Suppressor macrophage treated with lipopolysaccharide for 1 hour (primary cell): ENCODE measurements at places on chromosomes 11 and 22.

GRCh38 chr11:78630561-78631303 lies 56.1 kb upstream of the NARS2 start:
- no peak for DNase-seq

- DNase-seq, result no peak
These were observed 38.0 kb downstream of the ETS1 start for GRCh38 chr11:128549256-128549944.

DNA sequence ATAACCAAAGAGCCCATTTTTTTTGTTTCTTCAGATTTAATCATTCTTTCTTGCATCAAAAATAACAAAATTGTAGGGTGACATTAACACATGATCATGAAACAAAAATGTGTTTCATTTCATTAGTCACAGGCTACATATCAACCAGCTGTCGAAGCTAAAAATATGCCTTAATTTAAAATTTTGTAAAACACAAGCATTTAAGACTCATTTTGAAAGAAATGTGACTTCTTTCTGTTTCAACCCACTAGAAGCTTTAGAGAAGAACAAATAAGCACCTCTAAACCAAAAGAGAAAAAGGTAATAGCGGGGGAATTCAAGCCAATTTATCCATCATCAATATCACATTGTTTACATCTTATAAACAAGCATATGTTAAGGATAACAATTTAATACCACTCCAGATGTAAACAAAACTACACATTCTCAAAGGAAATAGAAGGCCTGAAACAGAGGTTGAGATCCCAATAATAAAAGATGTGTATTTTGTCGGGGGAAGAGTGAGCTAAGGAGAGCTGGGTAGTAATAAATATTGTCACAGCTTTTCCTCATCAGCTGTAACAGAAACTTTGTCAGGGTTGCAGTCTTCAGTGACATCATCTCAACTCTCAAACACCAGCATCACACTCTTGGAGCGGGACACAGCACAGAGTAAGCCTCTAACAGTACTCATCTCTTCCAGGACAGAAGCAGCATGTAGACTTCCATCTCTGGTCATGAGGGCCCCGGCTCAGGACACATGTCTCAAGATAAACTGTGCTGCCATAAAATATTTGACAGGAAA lies 42.0 kb downstream of the ALG9 start:
- no peak for DNase-seq

DNA sequence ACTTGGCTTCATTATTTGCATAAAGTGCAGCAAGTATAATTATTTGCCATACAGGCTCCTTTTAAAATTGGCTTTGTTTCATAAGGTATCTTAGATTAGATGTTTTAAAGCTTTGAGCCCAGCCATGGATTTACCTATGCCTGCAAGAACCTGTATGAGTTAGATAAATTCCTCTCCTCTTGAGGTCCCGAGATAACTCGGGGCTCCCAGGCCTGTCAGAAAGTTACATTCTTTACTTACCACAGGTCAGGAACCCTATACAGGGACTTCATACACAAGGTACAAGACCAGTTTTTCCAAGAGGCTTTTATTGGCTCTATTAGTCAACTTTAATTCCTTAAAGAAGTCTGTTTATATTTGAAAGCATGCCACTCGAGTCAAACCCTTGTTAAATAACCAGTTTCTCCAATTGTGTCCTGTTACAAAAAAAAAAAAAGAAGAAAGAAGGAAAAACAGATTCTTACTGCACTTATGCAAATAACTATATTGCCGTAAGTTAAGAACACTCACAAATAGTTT lies 2.3 kb upstream of the C1QTNF6 start:
- no peak for DNase-seq

- DNase-seq, result no peak
These were observed 87.7 kb upstream of the BARX2 start for GRCh38 chr11:129287920-129288319.

DNA sequence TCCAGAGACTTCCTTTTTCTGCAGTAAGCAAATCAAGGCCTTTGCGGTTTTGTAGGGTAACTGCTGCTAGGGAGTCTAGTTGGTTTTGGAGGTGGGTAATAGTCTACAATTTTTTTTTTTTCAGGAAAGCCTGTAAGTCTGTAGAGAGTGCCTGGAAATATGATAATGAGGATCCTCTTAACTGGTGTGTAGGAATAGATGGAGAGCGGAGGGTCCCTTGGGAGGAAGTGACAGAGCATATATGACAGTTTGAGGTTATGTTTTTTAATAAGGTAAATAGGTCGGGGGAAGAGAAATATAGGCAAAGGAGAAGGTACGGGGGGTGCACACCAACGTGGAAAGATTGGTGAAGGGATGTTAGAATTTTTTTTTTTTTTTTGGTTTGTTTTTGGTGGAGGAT lies 25.9 kb downstream of the ZNF195 start:
- DNase-seq, result no peak

- no peak for DNase-seq
These were observed 352.2 kb downstream of the METTL15 start for GRCh38 chr11:28460348-28460747.

GRCh38 chr11:30216534-30216933 lies 14.3 kb upstream of the FSHB start:
- DNase-seq, result no peak

DNA sequence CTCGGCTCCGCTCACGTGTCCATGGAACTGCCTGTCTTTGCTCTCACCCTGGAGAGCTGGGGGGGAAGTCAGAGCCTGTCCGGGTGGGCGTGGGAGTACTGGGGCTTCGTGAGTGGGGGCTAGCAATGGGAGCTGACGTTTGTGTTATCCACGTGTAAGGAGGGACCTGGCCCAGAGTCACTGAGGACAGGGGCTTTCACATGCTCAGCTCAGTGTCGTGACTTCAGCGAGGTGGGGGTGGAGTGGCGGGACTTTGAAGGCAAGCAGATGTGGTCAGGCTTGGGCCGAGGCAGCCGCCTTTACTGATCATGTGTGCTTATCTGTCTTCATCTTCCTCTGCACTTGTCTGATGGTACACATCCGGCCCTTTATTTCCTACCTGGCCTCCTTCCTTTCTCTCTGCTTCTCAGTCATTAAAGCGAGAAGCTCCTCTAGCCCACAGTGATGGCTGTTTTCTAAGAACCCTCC lies 113.1 kb upstream of the NNMT start:
- DNase-seq, result no peak

DNA sequence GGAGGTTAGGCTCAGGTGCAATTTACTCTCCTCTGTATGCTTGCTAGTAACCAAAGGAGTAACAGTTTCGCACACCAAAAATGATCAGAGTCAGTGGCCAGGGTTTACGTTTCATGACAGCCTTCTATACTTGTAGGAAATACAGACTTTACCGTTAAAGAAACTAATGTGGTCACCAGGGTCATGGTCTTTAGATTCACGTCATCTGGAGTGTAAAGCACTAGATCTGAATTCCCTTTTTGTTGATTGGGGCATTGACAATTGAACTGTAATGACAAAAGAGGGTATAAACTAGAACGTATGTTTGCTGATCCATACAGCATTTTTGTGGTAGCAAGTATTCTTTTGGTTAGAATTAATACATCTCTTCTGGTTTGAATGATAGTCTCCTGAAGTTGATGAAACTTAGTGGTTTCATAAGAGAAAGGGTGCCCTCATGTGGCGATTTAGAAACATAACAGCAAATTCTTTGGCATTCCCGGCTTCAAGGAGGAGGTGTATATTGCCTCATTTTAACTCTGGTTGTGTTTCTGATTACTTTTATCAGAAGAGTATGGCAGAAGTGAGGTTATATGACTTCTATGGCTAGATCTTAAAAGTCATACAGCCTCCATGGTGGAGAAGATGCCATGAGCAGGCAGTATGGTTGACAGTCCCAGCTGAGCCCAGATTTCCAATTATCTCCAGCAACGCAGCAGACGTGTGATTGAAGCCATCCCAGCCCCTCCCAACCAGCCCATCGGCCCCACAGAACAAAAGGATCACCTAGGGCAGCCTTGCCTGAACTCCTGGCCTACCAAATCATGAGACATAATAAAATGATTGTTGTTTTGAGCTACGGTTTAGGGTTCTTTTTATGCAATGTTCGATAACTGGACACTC lies 35.1 kb downstream of the MMP7 start:
- peak; percentile 79 for DNase-seq

DNA sequence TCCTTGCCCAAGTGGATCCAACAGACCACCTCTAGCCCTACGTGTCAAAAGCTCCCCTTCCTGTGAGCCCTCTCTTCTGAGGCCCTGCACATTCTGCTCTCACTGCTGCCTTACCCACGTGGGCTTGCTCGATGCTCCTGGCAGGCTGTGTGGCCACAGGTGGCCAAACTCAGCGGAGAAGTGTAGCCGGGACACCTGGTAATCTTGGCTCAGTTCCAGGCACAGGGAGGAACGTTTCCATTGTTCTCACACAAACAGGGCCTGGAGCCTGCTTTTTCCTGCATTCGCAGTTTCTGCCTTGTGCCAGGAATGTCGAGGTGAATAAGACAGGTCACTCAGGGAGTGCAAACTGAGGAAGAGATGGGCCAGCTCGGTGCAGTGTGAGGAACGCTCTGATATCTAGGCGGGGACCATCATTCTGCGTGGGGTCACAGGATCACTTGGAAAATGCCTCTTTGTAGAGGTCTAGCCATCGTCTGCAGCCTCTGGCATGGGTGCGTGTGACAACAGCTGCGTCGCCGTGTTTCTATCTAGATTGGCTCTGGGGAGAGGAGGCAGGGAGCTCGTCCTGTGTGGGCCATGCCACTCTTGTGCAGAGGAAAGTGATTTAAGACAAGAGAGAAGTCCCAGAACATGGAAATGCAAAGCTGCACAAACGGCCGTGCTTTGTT lies 127.6 kb upstream of the PARVA start:
- no peak for DNase-seq

DNA sequence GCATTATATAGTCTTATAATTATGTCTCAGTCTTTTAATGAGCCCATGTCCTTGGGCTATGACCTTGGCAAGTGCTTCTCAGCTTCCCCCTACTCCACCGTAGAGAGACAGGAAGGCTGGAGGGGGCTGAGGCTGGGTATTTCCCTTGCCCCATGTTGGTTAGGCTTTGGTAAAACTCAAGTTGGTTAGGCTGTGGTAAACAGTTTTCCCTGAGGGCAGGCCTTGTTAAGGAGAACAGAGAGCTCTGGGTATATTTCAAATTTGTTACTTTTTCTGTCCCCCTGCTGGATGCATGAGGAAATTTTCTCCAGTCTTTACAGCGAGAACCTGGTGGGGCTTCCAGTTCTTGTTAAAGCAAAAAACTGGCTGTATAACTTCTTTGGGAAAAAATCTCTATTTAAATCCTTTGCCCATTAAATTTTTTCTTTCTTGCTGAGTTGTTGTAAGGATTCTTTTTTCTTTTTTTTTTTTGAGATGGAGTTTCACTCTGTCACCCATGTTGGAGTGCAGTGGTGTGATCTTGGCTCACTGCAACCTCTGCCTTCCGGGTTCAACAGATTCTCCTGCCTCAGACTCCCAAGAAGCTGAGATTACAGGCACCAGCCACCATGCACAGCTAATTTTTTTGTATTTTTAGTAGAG lies 12.2 kb upstream of the DCHS1 start:
- peak; percentile 38 for DNase-seq

- DNase-seq, result no peak
These were observed 18.4 kb downstream of the OSBPL5 start for GRCh38 chr11:3146612-3147256.

- DNase-seq, result no peak
These were observed 142.3 kb downstream of the ELP4 start for GRCh38 chr11:31651822-31652221.

DNA sequence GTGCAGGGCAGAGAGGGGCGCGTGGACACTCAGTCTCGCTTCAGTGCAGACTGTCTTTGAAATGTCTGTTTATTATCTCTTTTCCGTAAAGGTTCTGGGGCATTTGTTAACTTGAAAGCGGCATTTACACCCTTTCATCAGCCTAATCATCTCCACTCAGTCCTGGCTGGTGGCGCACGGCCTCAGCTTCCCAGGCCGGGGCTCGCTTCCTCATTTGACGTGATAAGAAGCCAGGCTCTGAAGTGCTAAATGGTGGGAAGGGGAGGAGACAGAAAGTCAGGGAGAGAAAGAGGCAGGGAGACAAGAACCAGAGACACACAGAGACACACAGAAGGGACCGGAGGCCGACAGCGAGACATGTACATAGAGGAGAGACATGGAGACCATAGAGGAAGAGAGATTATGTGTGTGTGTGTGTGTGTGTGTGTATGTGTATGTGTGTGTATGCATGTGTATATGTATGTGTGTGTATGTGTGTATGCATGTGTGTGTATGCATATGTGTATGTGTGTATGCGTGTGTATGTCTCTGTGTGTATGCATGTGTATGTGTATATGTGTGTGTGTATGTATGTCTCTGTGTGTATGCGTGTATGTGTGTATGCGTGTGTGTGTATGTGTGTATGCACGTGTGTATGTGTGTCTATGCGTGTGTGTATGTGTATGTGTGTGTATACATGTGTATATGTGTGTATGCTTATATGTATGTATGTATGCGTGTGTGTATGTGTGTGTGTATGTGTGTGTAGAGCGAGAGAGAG lies 101.5 kb downstream of the ST3GAL4 start:
- DNase-seq, result no peak

GRCh38 chr22:28299309-28299708 lies 380.3 kb upstream of the PITPNB start:
- DNase-seq, result no peak

- DNase-seq, result no peak
These were observed 1332.5 kb downstream of the BRD1 start for GRCh38 chr22:48494968-48495750.

GRCh38 chr22:32311551-32312071 lies 46.1 kb upstream of the RFPL3 start:
- no peak for DNase-seq

DNA sequence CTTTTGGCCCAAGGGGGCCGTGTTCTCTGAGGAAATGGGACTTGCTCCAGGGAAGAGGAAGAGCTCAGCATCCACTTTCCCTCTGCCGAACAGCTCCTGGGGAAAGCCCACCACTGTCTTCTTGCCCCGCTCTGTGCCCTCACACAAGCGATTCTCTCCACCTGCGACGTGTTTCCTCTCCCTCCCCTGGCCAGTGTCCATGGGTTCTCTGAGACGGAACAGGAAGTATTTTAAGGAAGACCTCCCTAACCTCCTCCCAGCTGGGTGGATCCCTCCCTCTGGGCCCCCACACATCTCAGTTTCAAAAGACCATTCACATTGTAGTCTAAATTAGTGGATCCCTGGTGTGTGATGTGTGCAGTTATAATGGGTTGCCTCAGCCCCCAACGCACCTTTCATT lies 1.6 kb downstream of the TP53AIP1 start:
- peak; percentile 22 for DNase-seq

- DNase-seq, result peak; percentile 26
These were observed 23.1 kb upstream of the FZD4 start for GRCh38 chr11:86978247-86978646.

DNA sequence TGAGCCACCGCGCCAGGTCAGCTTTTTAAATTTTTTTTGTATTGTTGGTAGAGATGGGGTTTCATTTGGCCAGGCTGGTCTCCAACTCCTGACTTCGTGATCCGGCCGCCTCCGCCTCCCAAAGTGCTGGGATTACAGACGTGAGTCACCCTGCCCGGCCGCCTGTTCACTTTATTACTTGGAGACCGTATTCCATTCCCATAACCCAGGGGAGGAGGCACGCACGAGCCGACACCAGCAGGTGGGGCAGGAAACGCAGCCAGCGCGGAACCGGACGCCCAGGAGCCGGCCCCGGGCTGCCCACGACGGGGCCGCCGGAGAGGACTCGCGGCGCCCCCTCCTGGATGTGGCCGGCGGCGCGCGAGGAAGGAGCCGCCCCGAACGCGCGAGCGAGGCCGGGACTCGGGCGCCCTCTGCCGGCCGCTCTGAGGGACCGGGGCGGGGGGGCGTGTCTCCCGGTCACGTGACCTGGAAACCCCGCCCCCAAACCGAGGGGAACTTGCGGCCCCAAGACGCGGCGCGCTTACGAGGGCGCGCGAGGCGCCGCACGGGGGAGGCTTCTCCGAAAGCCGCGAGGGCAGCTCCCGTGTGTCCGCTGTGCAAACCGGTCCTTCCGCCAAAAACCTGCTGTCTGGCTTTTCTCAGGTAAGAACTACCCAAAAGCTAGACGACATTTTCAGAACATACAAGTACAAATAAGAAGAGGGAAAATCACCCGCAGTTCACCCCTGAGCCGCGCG lies 11.6 kb upstream of the RNH1 start:
- DNase-seq, result peak; percentile 99
